Keratinocyte (primary cell): ENCODE measurements at places on chromosomes 4 and X.

GRCh38 chr4:128305942-128306341, 18.3 kb upstream of the PGRMC2 start:
- no peak for DNase-seq

DNA sequence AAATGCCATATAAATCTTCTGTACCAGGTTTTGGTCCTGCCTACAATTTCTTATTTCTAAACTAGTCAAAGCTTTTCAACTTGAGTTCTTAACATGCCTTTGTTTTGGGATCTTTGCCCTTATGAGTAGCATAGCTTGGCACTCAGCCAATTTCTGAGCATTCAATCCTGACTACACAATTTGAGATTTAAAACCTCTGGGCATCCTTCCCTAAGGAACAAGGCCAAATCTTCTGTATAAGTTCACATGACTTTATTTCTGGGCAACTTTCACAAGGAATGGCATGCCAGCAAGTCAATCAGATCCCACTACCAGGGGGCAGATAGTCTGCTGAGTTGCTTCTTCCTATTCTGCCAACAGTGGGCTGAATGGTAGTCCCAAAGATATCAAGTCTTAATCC, 254.2 kb downstream of the ADAMTS3 start:
- no peak for DNase-seq

DNA sequence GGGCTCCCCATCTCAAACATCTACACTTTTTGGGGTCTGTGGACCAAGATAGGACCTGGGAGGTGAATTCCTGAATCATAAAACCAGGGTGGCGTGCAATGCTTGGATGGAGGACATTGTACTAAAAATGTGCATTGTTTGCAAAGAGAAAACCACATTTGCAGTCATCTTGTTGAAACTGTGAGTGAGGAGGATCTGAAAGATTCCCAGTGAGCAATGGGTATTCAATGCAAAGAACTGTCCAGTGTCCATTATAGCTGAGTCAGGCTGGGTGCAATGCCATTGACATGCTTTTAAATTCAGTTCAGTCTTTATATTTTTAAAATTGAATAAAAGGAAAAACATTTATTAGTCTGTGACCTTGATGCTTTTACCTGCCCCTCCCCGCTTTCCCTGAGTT, 215.7 kb downstream of the STK32B start:
- no peak for DNase-seq

GRCh38 chrX:47366041-47366722, 4.2 kb upstream of the ZNF157 start:
- no peak for DNase-seq

GRCh38 chr4:112110059-112110425, 35.2 kb upstream of the FAM241A start:
- DNase-seq, result no peak

GRCh38 chrX:51006064-51006463, 95.5 kb downstream of the BMP15 start:
- DNase-seq, result no peak

- no peak for DNase-seq
These were observed 189.5 kb upstream of the ANKRD50 start for GRCh38 chr4:124902001-124902515.
